ENCODE measurements at places on chromosomes 11 and 22.
A peak's percentile ranks its signal among the peaks of the same experiment; 100 is the strongest.

DNA sequence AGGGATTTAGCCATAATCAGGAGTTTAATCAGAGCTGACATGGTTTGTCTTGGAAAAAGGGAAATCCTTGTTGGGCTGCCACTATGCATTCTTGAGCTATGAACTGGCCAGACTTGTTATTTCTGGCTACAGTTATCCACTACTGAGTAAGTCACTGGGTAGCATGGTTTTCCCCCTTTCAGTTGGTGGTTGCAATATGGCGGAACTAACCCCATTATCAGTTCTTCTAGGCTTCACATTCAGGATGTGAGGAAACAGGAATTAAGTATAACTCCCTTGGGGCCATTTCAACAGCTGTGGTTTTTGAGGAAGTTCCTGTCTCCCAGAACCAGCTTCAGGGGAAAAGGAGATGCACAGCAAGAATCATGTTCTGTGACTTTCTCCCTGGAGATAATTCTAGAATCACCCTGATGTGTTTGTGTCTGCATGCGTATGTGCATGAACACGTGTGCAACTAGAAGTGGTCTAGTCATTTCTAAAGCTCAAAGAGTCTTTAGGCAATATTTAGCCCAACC lies 103.0 kb upstream of the CD44 start:
- DNase-seq = no peak

DNA sequence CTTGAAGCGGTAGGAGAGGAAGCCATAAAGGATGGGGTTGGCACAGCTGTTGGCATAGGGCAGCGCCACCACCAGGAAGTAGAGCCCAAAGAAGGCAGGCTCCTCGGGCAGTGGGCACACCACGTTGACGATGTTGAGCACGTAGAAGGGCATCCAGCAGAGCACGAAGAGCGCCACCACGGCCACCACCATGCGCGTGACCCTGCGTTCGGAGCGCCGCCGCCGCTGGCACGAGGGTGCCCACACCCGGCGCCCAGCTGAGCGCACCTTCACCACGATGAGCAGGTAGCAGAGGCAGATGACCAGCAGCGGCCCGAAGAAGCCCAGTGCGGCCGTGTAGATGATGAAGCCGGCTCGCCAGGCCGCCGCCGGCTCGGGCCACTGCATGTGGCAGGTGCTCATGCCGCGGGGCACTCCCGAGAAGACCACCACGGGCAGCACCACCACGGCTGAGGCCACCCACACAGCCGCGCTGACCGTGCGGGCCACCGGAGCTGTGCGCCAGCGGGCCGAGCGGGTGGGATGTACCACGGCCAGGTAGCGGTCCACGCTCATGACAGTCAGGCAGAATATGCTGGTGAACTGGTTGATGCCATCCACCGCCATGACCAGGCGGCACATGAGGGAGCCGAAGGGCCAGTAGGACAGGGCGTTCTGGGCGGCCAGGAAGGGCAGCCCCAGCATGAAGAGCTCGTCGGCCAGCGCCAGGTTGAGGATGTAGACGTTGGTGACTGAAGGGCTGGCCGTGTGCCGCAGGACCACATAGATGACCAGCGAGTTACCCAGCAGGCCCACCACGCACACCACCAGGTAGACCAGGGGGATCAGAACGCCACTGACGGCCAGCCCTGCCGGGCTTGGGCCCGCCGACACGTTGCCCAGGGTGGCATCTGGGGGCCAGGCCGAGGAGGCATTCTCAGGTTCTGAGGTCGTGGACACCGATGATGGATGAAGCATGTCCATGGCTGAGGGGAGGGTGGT lies 5.1 kb downstream of the SSTR3 start:
- no peak for DNase-seq

- DNase-seq = no peak
Observed at GRCh38 chr11:20051469-20052399, 108.5 kb downstream of the DBX1 start.

DNA sequence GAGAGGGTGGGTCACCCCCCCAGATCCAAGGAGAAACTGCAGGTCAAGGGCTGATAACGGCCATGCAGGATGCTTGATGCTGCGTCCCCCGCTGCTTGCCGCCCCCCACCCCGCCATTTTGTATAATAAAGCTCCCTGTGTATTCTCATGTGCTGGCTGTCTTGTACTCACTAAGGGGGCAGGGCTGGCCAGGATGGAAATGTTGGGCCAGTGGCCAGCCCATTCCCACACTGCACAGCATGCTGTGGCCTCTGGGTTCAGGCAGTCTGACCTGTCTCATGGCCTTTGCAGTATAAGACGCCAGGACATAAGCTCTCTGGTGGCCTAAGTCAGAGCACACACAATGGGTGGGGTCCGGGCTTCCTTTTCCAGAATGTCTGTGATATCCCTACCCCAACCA lies 421 bp upstream of the PRR33 start:
- no peak for DNase-seq

DNA sequence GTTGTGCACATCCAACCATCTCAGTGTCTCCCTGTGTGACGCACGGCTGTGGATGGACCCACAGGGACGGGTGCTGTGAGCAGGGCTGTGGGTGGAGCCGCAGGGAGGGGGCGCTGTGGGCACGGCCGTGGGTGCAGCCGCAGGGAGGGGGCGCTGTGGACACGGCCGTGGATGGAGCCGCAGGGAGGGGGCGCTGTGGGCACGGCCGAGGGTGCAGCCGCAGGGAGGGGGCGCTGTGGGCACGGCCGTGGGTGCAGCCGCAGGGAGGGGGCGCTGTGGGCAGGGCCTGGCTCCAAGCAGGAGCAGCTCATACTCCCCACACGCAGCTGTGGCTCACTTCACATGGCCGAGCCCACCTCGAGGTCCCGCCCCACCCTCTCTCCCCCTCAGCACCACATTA lies 6.0 kb upstream of the MAPK11 start:
- peak; percentile 38 for DNase-seq

DNA sequence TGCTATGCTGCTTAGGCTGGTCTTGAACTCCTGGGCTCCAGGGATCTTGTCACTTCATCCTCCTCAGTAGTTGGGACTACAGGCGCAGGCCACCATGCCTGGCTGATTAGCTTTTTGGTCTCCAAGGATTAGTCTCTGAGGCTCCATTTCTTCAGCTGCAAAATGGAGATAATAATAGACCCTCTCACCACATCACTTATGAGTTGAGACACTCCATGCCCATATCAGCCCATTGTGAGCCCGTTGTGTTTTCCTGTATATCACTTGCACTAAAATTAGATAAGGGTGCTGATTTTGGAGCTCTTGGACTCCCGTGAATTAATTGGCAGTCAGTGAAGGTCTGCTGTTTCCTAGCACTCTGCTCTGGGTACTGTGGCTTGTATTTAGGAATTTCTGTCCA lies 36.0 kb downstream of the DEPDC5 start:
- no peak for DNase-seq

GRCh38 chr22:28094771-28095170 lies 175.7 kb upstream of the PITPNB start:
- DNase-seq = no peak

GRCh38 chr11:102957953-102958352 lies 2.4 kb upstream of the MMP13 start:
- DNase-seq = no peak

GRCh38 chr11:48013269-48013901 lies 33.0 kb downstream of the PTPRJ start:
- peak; percentile 53 for DNase-seq

- DNase-seq = no peak
Observed at GRCh38 chr11:114832532-114833125, 154.3 kb downstream of the NXPE2 start.

DNA sequence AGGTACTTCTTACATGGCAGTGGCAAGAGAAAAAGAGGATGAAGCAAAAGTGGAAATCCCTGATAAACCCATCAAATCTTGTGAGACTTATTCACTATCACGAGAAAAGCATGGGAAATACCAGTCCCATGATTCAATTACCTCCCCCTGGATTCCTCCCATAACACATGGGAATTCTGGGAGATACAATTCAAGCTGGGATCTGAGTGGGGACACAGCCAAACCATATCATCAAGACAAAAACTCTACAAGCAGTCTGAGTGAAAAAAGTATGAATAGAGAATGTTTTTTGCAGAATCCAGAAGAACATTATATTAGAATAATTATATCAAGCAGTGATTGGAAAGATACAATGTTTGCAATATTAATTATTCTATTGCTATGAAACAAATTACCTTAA lies 893.7 kb downstream of the FAM181B start:
- DNase-seq = no peak

- no peak for DNase-seq
Observed at GRCh38 chr11:67503119-67504004, 1.8 kb downstream of the PITPNM1 start.

DNA sequence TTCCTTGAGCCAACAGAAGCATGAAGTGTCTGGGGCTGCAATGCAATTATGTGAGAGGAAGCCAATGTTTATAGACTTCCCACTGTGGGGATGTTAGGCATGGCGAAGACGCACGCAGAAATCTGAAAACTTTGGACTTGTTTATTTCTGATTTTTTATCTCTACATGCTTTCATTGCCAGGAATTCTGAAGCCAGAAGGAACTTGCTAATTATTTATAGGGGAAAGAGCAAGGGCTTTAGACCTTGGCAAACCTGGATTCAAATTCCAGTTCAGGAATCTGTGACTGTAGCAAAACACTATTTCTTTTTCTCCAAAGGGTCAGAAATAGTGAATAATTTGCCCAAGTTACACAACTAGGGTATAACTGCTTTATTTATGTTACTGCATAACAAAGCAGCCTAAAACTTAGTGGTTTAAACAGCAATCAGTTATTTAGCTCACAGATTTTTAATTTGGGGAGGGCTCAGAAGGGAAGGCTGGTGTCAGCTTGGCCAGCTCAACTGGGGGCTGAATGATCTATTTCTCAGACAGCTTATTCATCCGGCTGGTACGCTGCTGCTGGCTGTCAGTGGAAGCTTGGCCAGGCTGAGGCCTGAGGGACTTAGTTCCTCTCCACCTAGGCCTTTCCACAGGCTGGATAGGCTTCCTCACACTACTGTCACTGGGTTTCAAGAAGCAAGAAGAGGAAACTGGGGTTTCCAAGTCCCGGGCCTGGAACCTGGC lies 1.9 kb upstream of the OR6Q1 start:
- no peak for DNase-seq

DNA sequence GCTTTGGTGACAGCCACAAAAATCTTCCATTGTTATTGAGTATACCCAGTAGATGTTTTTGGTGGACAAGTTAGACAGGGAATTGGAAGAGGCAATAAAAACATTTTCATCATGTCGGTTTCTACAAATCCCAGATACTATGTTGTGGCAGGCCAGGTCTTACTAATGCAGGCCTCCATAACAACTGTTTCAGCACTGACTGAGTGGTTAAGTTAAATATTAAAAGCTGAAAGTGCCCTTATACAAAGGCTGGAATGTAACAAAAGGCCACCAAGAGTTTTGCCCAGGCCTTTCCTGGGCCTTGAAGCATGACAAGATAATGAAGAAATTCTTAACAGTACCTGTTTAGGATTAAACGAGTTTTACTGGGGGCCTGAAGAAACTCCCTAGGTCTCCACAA lies 29.3 kb downstream of the DMC1 start:
- no peak for DNase-seq

DNA sequence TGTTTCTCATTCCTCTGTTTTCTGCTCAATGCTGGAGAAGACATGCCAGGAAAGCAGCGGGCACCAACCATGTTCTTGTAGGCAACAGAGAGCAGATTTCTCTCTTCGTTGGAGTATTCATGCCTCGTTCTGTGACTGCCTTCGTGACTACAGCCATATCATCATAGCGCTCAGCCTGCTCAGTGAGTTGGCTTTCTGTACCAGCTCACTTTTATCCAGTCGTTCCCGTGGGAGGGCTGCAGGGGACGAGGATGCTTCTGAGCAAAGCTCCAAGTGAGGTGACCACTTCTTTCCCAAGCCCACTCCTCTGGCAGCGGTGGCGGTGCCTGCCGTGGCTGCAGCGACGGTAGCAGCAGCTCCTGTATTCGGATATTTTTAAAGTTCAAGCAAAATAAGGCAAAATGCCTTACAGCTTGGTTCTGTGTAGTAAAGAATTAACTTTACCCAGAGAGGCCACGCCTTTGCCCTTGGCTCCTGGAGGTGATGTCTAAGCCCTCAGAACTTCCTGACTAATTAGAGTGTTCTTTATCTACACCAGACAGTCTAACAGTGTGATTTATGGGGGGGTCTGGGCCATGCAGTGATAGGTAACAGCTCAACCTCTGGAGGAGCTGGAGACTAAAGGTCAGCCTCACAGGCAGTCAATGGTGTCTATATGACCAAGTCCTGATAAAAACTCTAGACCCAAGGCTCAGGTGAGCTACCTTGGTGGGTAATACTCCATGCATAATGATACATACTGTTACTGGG lies 35.3 kb downstream of the LDHAL6A start:
- no peak for DNase-seq

GRCh38 chr11:31375879-31376278 lies 6.2 kb downstream of the DNAJC24 start:
- DNase-seq = no peak

- peak; percentile 51 for DNase-seq
Observed at GRCh38 chr22:21972293-21972779, 10.3 kb downstream of the TOP3B start.

- no peak for DNase-seq
Observed at GRCh38 chr11:127018683-127019279, 18.2 kb upstream of the KIRREL3 start.

DNA sequence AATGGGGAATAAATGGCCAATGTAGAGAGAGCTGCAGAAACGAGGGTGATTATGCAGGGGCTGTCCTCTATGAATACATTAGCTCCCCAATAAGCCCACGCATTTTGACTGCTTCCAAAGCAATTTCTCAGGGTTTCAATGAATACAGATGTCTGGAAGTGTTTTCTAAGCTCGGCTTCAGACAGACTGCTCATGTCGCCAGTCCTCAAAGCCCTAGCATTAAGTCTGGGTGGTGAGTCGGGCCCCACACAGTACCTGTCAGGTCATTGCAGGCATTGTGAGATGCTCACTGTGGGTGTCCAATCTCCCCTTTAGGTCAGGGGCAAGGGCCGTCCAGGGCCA lies 17.9 kb upstream of the CSNK2A3 start:
- DNase-seq = no peak

GRCh38 chr11:75311858-75312288 lies 39.6 kb downstream of the ARRB1 start:
- DNase-seq = no peak

DNA sequence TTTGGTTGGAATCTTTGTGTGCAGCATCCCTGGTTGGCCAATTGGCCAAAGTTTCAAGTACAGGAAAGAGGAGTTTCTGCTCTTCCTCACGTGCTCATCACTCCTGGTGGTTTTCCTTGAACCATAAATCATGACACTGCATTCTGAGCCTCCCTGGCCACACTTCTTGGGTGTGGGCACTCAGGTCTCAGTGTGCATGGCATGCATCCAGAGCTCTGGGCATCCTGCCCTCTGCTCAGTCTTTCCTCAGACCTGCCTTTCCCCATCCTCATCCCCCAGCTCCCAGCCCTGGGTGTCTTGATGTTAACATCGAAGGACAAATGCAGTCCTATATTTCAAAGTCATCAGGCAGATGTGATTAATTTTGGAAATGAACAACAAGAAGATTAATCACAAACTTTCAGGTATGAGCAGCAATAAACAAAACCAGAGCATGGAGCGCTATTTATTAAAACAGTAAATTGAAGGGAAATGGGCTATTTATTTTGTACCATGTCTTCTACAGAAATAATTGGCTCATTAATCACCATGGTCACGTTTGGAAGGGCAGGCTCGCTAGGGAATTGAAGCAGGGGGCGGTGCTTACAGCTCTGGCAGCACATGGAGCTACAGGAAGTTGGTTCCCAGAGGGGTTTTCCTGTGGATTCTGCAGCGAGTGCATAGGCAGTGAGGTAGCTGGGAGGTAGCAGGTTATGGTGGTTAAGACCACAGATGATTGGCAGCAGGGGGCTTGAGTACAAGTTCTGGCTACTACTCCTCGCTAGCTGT lies 89.6 kb downstream of the CSNK2A3 start:
- DNase-seq = no peak

Measured in naive B cell (primary cell).